Cerebellar cortex (tissue), 1 donor: ENCODE measurements at places on chromosomes 12 and 14.

- peak; percentile 27 for DNase-seq
Measured at GRCh38 chr12:70399311-70399710, 33.2 kb downstream of the KCNMB4 start.

DNA sequence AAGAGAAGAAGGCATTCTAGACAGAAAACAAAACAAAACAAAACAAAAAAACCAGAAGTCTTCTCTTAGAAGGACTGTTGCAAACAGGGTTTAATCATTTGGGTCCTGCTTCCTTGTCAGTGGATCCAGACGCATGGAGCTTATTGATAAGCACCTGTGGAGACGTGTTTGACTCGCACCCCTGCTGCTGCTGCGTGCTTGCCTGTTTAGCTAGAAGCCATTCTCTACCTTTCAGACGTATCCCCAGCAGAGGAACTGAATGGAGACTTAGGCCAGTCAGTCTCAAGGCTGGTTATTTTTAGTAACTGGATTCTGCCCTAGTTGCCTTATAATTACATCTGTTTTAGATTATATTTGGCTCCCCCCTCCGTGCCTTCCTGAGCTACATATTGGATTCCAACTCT, 186.1 kb upstream of the EEA1 start:
- DNase-seq = no peak

GRCh38 chr12:132717011-132717410, 6.4 kb downstream of the PGAM5 start:
- DNase-seq = no peak

- DNase-seq = no peak
Measured at GRCh38 chr12:77788231-77789168, 42.2 kb upstream of the NAV3 start.

GRCh38 chr14:67480011-67480410, 8.5 kb downstream of the TMEM229B start:
- DNase-seq = no peak

- no peak for DNase-seq
Measured at GRCh38 chr12:114291389-114292060, 114.4 kb downstream of the TBX5 start.

DNA sequence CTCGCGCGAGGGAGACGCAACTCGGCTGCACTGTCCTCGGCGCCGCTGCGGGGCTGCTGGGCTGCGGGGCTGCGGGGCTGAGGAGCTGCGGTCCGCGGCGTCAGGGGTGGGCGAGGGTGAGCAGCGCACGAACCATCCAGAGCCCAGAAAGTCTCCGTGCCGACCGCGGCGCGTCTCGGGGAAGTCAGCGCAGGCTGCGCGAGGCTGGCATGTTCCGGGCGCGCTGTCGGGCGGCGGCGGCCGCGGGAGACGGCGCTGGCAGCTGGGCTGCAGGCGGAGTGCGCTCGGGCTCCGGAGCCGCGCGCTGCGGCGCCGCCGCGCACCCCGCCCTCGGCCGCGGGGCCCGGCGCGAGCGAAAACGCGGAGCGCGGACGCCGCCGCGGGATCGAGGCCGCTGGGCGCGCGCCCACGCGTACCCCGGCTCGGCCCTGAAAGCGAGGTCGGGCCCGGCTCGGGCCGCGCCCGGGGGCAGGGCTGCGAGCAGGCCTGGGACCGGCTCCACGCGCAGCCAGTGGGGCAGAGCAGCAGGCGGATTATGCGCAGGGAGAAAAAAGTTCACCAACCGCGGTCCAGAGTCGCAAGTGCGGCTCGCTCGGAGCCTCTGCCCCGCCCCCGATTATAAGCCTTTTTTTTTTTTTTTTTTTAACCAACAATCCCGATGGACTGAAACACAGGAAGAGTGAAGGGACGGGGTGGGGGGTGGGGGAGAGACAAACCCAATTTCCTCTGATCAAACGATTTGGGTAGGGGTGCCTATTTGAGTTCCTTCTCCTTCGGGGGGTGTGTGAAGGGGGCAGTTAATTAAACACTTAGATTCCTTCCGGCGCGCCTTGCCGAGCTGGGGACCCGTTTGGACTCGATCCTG, at the start of gene PRICKLE1:
TSS of gene PRICKLE1 (minus strand) at position 282 of the 865 bp plus-strand sequence. CDS start 117,230 bp downstream, outside the sequence.
- peak; percentile 26 for DNase-seq

- DNase-seq = no peak
Measured at GRCh38 chr14:71620401-71620800, 311.8 kb upstream of the RGS6 start.
